ENCODE measurements at places on chromosomes 11 and 22. TPM values are rescaled to one million over a fixed set of nuclear protein-coding genes. Genes with fewer than 3 reads are reported as not detected.

GRCh38 chr11:119320240-119320775 is 3.4 kb upstream of the MCAM start:
- DNase-seq: no peak

DNA sequence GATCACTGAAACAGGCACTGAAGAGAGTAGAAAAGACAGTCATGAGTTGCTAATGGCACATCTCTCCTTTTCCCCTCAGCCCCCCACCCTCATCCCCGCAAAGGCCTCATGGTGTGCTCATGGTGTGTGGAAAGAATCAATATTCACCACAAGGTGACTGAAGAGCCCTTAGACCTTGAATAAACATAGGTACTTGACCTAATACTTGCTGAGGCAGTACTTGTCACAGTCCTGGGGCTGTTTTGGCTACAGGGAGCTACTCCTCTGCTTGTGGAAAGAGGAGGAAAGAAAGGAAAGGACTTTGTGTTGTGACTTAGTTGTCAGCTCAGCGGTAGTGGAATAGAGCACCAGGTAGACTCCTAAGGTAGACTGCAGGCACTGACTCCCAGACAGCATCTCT is 537.8 kb upstream of the CCDC179 start:
- DNase-seq: no peak

The DEUP1 gene
- total RNA-seq: 0.91 TPM

The NRGN gene
- 1.7 TPM for total RNA-seq

DNA sequence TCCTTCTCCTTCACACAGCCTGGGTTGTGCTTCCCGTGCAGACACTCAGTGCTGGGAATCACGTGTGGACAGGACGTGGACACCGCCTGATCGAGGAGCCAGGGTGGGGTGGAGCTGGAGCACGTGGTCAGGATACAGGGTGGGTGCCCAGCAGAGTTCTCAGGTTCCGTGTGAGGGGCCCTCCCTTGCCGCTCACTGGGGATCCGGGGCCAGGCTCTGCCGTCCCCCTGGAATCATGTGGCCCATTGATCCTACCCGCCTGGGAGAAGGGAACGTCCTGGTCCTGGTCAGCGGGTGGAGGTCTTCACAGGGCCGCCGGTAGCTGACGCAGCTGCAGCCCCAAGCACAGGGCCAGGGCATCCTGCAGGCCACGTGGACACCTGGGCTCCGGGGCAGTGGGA is 397.7 kb downstream of the TBC1D22A start:
- DNase-seq: no peak

The CEP57 gene
- 23.5 TPM for total RNA-seq

DNA sequence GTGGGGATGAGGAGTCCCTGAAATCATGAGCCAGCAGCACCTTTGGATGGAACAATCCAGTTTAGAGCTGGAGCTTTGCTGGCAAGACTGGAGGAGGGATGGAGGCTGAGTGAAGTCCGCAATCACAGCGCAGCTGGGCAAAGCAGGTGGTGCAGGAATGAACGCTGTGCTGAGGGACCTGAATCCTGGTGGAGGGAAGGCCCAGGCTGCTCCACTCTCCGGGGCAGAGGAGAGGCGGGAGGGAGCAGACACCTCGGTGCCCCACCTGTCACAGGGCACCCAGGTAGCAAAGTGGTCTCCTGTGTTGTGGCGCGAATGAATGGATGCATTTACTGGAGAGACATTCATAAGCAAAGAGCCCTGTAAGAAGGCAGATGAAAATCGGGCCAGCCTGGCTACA is 124.8 kb upstream of the ANO1 start:
- DNase-seq: no peak

- peak; percentile 95 for DNase-seq
These were observed 9.5 kb downstream of the ATXN10 start for GRCh38 chr22:45680932-45681700.

GRCh38 chr11:64850979-64851567 is 6.6 kb upstream of the CDC42BPG start:
- DNase-seq: no peak

The MIAT gene
- 22.8 TPM for total RNA-seq

- no peak for DNase-seq
These were observed 33.0 kb downstream of the SLC17A6 start for GRCh38 chr11:22371160-22371559.

GRCh38 chr11:128389461-128389976 is 197.8 kb downstream of the ETS1 start:
- DNase-seq: no peak

DNA sequence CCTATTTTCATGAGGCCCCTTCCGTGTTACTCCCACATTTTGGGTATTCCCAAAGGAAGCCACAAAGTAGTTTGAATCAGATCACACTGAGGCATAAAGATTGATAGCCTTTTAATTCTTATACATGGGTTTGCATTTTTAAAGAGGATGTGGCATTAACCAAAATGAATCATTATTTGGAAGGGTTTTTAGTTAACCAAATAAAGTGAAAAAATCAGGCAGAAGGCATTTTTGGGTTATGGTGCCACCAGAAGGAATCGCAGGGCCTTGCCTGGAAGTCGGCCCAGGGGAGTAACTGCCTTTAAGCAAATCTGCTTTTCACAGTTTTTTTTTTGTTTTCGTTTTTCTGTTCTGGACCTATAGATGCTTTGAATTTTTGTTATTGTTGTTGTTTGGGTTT is 55.4 kb downstream of the HSD17B12 start:
- peak; percentile 83 for DNase-seq

DNA sequence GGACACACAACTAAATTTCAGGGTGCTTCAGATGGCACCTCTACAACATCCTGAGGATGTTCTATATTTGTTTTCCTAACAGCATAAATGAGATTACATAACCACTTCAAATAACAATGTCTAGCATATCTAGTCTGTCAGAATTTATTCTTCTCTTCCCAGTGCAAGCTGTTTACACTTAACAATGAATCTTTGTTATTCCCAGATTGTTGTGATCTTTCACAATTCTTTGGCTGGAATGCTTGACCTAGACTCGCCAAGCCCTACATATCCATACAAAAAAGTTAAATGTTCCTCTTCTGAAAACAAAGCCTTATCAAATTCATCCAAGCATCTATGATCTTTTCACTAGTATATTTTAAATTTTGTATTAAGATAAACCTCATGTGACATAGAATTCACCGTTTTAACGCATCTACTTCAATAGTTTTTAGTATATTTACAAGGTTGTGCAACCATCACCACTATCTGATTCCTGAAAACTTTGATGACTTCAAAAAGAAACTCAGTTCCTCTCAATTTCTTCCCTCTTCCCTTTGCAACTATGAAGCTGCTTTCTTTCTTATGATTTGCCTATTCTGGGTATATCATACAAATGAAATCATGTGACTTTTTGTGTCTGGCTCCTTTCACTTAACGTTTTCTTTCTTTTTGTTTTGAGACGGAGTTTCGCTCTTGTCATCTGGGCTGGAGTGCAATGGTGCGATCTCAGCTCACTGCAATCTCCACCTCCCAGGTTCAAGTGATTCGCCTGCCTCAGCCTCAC is 61.7 kb upstream of the CHRNA10 start:
- DNase-seq: no peak

- peak; percentile 27 for DNase-seq
These were observed 76.9 kb upstream of the CADM1 start for GRCh38 chr11:115580927-115581680.

Data from astrocyte (in vitro differentiated cells and primary cell).